ENCODE measurements at places on chromosomes 1 and 21.
A peak's percentile ranks its signal among the peaks of the same experiment; 100 is the strongest.

DNA sequence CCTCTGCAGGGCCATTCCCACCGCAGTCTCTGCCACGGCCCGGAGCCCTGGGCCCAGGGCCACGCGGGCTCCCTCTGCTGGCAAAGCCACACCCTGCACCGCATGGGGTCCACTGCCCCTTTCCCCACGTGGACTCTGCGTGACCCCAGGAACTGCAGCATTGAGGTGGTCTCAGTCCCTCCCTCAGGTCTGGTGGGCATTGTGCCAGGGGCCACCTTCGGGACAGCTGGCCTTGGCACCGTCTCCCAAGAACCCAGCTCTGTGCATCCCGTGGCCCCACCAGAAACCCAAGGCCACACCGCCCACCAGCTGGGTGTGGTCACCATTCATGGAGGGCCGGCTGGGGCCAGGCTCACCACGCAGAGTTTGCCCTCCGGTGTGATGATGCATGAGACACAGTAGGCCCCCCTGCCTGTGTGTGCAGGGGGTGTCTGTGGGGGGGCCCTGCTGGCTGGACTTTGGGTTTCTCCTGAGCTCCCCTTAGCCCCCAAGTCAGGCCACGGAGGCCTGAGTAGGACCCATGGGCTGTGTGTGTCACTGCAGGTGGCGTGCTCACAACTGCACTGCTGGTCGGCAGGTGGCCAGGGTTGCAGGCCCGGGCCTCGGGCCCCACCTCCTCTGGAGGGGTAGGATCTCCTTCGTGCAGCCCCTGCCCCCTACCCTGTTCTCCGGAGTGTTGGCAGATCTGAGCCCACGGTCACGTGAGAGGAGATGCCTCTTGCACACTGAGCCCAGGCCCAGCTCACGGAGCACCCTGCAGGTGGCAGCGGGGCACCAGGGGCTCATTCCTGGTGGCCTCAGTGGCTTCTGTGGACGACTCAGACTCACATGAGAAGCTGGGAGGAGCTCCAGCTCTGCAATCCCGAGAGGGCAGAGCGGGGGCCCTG is 5.8 kb downstream of the VWA1 start:
- DNase-seq: no peak

- no peak for DNase-seq
Observed at GRCh38 chr1:30702823-30703222, 20.6 kb downstream of the MATN1 start.

GRCh38 chr1:200392625-200393185 is 17.1 kb downstream of the ZNF281 start:
- no peak for DNase-seq

DNA sequence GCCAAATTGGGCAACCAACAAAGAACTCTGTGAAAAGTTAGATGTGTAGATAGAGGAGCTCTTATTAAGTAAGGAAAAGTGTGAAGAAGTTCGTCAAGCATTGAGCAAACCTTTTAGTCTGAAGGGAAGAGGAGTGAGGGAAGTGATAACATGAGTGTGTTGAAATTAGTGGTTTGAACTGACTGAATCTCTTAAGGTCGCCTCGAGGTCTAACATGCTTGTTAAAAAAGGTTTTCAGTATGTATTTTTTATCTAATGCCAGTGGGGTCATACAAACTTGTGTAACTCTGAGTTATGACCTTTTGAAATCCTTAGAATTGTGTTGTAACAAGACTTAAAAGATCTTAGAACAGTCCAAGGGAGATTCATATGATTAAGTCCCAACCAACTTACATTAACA is 34.1 kb downstream of the SOAT1 start:
- DNase-seq: no peak

GRCh38 chr21:45947716-45948255 is 33.8 kb upstream of the COL6A1 start:
- DNase-seq: peak; percentile 37

Data from Right ventricle myocardium inferior (tissue), 1 donor.